ENCODE measurements at places on chromosomes 3 and 15.

GRCh38 chr15:100484443-100484842, 44.3 kb downstream of the CERS3 start:
- DNase-seq, result no peak

DNA sequence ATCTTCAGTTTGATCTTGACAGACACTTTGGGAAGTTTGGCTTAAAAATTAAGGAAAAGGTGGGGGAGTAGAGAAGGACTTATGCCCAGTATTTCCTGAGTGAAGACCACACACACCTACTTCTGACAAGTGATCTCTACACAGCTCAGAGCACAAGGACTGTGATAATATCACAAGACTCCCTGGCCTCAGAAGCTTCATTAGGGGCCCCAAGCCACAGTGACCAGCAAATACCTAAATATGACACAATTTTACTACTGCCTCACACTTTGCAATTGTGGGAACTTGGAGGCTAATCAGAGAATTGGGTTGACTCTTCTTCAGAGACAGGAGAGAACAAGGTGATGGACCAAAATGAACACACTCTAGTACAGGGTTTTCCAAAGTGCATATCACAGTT, 2.6 kb downstream of the ILDR1 start:
- no peak for DNase-seq

GRCh38 chr3:43790060-43790459, 99.3 kb downstream of the ABHD5 start:
- no peak for DNase-seq

GRCh38 chr3:123261666-123262065, 59.9 kb downstream of the SEC22A start:
- DNase-seq, result no peak

DNA sequence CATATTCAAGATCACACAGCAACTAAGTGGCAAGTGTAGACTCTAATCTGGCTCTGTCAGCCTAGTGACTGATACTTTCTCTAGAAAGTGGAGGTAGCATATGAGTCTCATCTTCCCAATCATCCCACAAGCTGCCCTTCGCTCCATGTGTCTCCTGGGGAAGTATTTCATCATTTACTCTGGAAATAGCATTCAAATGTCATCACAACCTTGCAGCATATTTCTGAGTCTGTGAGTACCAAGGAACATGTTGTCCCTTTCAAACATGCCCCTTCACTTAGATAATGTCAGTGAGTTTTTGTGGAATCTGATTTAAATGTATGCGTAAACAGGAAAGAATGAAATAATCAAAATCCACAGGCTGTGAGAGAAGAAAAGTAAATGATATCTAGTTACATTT, 322.9 kb downstream of the SLC9A9 start:
- DNase-seq, result no peak

All from activated B cell treated with CpG ODN at 0.5 μM for 24 hours (primary cell).